Fibroblast of gingiva (primary cell): ENCODE measurements at places on chromosomes 16 and 17.

- DNase-seq, result no peak
Measured at GRCh38 chr17:27339198-27339835, 45.4 kb downstream of the WSB1 start.

- DNase-seq, result no peak
Measured at GRCh38 chr16:52422307-52422706, 124.6 kb downstream of the TOX3 start.

- peak; percentile 63 for DNase-seq
Measured at GRCh38 chr16:87416826-87417527, 24.8 kb downstream of the MAP1LC3B start.

GRCh38 chr16:318628-319027 lies 33.9 kb downstream of the AXIN1 start:
- no peak for DNase-seq

- no peak for DNase-seq
Measured at GRCh38 chr16:2398520-2398919, 30.7 kb upstream of the CCNF start.

DNA sequence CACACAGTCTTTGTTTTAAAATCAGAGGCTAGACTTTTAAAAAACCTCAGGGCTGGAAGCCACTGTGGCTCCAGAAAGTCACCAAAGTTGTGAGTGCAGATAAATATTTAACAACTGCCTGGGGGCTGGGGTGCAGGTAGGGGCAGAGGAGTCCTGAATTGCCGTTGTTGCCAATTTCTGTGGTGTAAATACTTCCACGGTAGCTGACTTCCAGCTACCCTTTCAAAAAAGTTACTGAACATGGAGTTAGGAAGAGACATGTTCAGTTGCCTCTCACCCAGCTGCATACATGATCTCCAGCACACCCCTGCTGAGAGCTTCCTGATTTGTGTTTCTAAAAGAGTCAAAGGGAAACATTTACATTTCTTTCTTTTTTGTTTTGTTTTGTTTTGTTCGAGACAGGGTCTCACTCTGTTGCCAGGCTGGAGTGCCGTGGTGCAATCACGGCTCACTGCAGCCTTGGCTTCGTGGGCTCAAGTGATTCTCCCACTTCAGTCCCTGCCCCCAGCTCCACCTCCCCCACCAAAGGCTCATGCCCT lies 58.7 kb downstream of the PLXDC1 start:
- DNase-seq, result no peak

DNA sequence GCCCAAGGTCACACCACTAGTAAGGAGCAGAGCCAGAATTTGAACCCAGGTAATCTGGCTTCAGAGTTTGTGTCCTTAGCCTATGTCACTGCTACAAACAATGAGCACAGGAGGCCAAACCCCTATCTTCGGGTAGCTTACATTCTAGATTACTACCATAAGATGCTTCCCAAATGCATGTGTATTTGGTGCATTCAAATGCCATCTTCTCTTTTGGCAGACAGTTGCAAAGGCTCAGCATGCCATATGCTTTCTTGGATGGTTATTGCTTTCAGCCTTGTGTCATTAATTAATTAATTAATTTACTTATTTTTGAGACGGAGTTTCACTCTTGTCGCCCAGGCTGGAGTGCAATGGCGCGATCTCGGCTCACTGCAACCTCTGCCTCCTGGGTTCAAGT lies 80.7 kb downstream of the DNAH3 start:
- no peak for DNase-seq

GRCh38 chr16:79609861-79610260 lies 9.3 kb upstream of the MAF start:
- no peak for DNase-seq

- no peak for DNase-seq
Measured at GRCh38 chr17:59126809-59127417, 20.2 kb upstream of the TRIM37 start.

DNA sequence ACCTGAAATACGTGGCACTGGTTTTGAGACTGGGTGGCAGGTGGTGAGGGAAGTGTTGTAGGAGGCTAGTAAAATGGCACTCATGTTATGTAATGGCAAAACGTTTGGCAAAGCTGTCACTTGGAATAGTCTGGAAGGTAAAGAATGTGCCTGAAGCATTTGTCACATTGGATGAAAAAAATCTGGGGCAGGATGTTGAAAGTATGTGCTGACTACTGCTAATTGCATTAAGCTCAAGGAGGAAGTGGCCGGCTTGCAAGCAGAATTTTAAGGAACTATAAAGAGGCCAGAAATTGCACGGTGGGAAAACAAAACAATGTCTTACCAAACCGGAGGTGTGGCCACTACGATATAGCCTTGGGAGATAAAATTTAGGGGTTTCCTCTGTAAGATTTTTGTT lies 26.6 kb upstream of the NLRP1 start:
- no peak for DNase-seq

GRCh38 chr17:330993-331701 lies 21.5 kb downstream of the RPH3AL start:
- no peak for DNase-seq

DNA sequence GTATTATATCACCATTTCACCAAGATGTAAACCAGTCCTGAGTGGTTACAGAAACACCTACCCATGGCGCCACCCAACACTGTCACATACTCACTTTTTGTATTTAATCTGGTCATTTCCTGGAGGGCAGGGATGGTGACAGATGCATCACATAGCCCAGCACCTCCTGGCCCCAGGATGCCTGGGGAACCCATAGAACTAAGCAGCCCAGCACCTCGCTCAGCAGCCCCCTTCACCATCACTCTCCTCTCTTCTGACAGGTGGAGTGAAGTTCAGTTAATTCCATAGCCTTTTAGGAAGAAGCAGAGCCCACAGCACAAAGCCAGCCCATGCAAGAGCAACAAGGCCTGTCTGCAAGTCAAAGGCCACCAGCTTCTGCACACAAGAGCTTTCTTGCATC lies 27.5 kb downstream of the MYLK3 start:
- DNase-seq, result no peak

DNA sequence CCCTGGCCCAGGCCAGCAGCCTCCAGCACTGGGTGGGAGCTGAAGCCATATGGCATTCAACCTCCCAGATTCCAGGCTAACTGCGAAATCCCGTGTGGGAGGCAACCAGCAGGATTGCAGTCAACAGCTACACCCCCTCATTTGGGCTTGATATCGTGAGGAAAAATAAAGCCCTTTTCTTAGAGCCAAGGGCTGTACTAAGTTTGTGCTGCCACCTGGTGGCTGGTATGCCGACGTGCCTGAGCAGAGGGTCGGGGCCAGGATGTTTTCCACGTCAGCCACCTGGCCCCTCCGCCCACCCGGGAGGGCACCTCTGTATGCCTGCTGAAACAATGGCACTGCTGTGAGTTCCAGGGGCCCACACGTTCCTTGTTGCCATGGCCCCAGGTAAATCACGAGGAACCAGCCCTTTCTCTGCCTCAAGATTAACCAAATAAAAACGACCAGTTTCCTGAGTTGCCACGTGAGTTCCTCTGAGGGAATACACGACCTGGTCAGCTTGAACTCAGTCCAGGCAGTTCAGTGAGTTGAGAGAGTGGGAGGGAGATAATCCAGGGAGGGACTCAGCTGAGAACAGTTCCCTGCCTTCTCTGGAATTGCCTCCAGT lies 9.0 kb downstream of the TMEM98 start:
- peak; percentile 53 for DNase-seq

DNA sequence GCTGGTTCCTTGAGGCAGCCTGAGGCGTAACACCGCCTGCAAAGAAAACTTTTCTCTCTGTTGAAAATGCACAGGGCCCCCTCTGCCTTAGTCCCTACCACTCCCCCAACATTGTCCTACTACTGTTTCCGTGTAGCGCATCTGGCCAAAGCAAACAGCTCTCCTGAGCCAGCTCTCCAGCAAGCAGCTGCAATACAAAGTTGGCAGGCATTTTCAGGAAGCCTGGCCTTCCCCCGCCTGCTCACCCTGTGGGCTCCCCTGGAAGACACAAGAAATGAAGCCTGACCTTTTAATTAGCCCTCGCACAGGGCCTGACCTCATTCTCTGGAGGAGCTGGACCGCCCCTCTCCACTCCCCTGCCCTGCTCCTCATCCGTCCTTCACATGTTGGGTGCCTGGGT lies 66.7 kb downstream of the SOX9 start:
- no peak for DNase-seq

DNA sequence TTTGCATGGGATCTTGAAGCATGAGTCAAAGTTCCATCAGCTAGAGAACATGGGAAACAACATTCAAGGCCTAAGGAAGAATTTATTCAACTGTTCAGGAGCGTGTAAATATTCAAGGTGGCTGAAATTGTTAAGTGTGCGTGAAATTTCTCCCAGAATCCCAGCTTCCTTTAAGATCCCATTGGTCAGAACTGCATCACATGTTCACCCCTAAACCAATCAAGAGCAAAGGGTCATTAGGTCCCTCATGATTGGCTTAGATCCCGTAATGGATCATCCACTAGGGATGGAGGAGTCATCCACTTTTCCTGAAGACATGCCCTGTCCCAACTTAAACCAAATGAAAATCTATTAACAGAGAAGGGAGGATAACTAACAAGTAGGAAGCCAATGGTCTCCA lies 201.6 kb downstream of the TMEM114 start:
- no peak for DNase-seq

DNA sequence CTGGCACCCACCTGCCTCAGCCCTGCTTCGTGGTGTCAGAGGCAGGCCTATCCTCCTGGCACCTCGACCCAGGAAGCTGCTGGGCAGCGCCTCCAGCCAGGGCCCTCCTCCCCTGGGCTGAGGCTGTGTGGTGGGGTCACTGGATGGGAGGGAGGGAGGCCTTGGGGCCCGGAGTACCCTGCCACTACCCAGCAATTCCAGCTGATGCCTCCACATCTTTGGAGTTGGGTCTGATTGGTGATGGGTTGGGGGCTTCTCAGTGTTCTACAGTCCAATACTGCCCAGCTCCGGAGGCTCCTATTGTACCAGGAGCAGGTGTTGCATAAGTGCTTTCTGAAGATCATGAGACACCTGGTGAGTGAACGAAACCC lies 48.0 kb downstream of the USP22 start:
- no peak for DNase-seq

DNA sequence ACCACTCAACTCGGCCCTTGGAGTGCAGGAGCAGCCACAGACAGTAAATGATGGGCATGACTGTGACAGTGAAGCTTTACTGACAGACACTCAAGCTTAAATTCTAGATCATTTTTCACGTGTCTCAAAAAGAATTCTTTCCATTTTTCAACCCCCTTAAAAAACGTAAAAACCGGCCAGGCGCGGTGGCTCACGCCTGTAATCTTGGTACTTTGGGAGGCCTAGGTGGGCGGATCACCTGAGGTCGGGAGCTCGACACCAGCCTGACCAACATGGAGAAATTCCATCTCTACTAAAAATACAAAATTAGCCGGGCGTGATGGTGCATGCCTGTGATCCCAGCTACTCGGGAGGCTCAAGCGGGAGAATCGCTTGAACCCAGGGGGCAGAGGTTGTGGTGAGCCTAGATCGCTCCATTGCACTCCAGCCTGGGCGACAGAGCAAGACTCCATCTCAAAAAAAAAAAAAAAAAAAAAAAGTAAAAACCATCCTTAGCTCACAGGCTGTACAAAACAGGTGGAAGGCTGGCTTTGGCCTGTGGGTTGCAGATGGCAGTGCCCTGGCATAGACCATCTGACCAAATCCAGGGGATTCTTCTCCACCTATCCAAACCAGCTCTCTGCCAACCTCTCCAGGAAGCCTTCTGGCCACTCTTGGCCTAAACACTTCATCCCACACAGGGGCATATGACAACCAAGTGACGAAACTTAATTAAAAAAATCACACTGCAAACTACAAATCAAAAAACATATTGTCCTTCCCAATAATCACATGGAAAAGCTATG lies 18.3 kb downstream of the TBC1D16 start:
- DNase-seq, result no peak

DNA sequence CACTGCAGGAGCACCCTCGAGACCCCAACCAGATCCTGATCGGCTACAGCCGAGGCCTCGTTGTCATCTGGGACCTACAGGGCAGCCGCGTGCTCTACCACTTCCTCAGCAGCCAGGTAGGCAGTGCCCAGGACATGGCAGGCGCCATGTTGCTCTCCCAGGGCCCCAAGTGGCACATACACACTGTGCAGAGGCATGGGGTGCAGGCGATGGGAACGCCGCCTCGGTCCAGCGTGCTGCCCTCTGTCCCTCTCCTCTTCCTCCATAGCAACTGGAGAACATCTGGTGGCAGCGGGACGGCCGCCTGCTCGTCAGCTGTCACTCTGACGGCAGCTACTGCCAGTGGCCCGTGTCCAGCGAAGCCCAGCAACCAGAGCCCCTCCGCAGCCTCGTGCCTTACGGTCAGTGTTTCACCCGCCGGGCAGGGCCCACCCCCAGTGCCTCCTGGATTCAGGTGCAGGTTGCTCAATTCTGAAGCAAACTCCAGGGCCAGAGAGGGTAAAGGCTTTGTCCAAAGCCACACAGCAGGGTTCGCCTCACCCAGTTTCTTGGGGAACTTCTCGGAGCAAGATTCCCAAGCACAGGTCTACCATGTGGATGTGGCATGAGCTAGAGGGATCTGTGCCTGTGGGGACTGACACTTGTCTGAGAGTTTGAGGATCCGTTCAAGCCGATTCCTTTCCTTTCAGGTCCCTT lies 24.4 kb upstream of the MYO15B start:
- DNase-seq, result no peak

- no peak for DNase-seq
Measured at GRCh38 chr17:1592751-1593629, 30.4 kb upstream of the PITPNA start.

DNA sequence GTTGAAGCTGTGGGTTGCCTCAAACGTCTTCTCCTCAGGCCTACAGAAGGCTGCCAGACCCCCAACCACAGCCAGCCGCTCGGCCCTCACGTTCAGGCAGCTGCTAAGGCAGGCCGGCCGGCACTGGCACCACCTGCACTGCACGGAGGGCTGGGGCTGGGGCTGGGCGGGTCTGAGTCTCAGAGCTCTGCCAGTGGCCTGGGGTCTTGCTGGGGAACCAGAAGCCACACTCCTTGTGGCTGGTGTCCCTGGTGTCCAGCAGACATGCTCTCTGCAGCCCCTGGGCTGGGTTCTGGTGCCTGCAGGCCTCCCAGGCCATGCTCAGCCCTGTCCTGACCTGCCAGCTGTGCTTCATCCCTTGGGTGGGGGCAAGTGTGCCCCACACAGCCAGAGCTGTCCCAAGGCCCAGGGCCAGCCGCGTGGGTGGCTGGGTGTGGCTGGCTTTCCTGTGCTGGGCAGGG lies 42.0 kb downstream of the BAHCC1 start:
- no peak for DNase-seq

- no peak for DNase-seq
Measured at GRCh38 chr17:38898291-38898679, 27.1 kb upstream of the LASP1NB start.

GRCh38 chr16:240559-240958 lies 5.9 kb downstream of the FAM234A start:
- no peak for DNase-seq

- no peak for DNase-seq
Measured at GRCh38 chr17:10612957-10613744, 44.0 kb downstream of the MYH3 start.

DNA sequence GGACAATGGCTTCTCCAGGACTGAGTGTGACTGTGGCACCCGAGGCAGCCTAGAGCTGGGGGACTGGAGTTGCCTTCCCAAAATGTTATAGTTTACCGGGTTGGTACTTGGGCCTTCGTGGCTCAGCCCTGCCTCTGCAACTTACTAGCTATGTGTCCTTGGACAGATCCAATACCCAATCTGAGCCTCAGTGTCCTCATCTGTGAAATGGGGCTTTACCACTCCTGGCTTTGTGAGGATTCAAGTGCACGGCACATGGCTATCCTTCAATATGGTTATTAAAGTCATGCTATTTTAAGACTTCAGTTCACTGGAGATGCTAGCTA lies 9.6 kb downstream of the IRX5 start:
- DNase-seq, result no peak
